ENCODE measurements at places on chromosomes 1 and 21. TPM values are rescaled to one million over a fixed set of nuclear protein-coding genes. Genes with fewer than 3 reads are reported as not detected.

The GJA4 gene
- total RNA-seq = not detected

The OR2M4 gene
- not detected for total RNA-seq

The PDPN gene
- not detected for total RNA-seq

The ASCL5 gene
- not detected for total RNA-seq

The SEC16B gene
- 4.3 TPM for total RNA-seq

The LPAR3 gene
- 0.18 TPM for total RNA-seq

The RIMKLA gene
- total RNA-seq = not detected

The CCDC17 gene
- total RNA-seq = 0.56 TPM

The KCNA2 gene
- under 0.01 TPM for total RNA-seq

The PIK3C2B gene
- total RNA-seq = 1.1 TPM

The KDF1 gene
- total RNA-seq = not detected

The ETV3L gene
- total RNA-seq = not detected

- no peak overlapping the region for H3K4me3 ChIP-seq
- H3K36me3 ChIP-seq = no peaks in the 10 kb centered on the region
- H3K27me3 ChIP-seq = no peaks in the 10 kb centered on the region
- peak; percentile 52 for DNase-seq
Measured at GRCh38 chr1:79551321-79551720, 544.8 kb upstream of the ADGRL4 start.

- no peaks in the 10 kb centered on the region for H3K27me3 ChIP-seq
- peaks cover 13% of the 10 kb centered on the region for H3K36me3 ChIP-seq
- peak overlapping the region; percentile 31 for H3K27ac ChIP-seq
Measured at GRCh38 chr21:33821503-33822322, 93.9 kb downstream of the ATP5PO start.

GRCh38 chr1:84339503-84339902, 38.0 kb downstream of the SAMD13 start:
- no peaks in the 10 kb centered on the region for H3K36me3 ChIP-seq
- H3K4me3 ChIP-seq = no peak overlapping the region
- peak; percentile 68 for DNase-seq
- no peaks in the 10 kb centered on the region for H3K27me3 ChIP-seq

DNA sequence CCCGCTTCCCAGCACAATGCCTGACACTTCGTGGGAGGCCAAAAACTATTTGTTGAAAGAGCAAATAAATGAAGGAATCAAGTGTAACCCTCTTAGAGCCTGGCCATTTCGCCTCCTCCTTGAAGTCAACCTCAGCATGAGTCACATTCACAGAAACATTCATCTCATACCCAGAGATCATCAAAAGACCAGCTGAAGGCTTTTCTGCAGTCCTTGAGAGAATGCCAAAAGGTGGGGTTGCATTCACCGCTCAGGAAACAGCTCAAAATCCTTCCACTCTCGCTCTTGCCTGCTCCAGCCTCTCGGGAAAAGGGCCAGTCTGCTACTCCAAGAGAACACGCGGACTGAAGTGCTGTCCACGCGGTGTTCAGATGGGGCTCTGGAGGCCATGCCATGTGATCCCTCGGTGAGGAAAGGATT, 90.0 kb downstream of the VWA5B1 start:
- no peaks in the 10 kb centered on the region for H3K36me3 ChIP-seq
- H3K27me3 ChIP-seq = peaks cover 33% of the 10 kb centered on the region
- peak; percentile 90 for DNase-seq
- H3K27ac ChIP-seq = peak overlapping the region; percentile 1

GRCh38 chr1:1068517-1069055, 5.5 kb downstream of the RNF223 start:
- 0 out of 2 replicates have a peak overlapping the region, but pooled peaks have one; percentile 19 for H3K4me3 ChIP-seq
- DNase-seq = no peak
- no peaks in the 10 kb centered on the region for H3K27me3 ChIP-seq
- H3K4me1 ChIP-seq = peaks cover 10% of the 10 kb centered on the region

DNA sequence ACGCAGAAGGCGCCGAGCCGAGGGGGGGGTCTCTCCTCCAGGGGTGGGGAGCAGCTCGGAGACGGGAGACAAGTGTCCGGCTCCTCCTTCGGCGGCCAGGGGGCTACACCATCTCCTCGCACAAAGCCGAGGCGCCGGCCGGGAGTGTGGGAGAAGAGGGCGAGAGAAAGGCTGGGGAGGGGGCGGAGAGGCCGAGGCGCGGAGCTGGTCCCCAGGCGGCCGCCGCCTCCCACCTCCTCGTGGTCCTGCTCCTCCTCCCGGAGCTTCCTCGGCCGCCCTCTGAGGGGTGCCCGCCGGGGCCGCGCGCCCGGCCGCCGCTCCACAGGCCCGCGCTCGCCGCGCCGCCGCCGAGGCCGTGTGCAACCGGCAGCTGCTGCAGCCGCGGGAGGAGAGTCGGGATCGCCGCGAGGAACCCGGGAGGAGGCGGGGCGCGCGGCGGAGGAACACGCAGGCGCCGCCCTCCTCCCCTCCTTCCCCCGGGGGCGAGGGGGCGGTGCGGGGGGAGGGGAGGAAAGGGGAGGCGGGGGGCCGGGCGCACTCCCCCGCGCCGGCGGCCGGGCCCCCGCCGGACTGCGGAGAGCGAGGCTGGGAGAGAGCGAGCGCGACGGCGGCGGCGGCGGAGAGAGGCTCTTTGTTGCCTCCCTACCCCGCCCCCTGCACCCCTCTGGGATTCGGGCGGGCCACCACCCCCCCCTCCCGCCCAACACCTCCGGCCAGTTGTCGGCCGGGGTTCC, at the start of gene ENAH:
TSS of gene ENAH (minus strand) at position 395 of the 734 bp plus-strand sequence. CDS start 433 bp downstream, outside the sequence.
- peak within 1 kb of the TSS; percentile 94 for H3K4me3 ChIP-seq
- peak; percentile 76 for DNase-seq
- no peaks in the 10 kb centered on the region for H3K36me3 ChIP-seq
- no peaks in the 10 kb centered on the region for H3K27me3 ChIP-seq

DNA sequence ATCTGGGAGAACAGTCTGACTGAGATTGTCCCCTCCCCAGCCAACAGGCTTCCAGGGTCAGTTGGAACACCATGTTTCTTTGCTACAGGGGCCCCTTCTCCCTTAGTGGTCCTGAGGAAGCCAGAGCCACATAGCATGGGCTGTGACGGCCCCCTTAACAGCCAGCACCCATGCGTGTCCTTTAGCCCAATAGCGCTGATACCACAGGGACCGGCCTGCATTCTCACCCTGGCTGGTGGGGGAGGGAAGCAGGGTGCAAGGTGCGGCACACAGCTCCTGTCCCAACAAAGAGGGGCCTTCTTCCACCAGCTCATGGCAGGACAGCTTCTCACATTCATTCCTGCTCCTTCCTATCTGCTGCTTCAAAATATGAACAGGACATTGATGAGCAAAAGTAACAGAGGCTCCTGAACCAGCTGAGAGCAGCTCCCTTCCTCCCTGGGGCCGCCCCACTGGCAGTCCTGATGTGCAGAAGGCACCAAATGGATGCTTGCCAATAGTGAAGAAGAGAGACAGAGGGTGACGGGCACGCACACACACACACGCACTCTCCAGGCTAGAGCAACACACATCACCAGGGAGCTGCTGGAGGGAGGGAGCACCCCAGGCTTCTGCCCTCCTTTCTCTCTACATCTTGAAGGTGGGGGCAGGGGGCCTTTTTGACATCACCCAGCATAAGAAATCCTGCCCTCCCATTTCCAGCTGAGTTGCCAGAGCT, 99.4 kb downstream of the CRYAA start:
- H3K4me3 ChIP-seq = no peak overlapping the region
- peaks cover 40% of the 10 kb centered on the region for H3K27me3 ChIP-seq
- no peak for DNase-seq
- H3K36me3 ChIP-seq = no peaks in the 10 kb centered on the region
- no peak overlapping the region for H3K27ac ChIP-seq

DNA sequence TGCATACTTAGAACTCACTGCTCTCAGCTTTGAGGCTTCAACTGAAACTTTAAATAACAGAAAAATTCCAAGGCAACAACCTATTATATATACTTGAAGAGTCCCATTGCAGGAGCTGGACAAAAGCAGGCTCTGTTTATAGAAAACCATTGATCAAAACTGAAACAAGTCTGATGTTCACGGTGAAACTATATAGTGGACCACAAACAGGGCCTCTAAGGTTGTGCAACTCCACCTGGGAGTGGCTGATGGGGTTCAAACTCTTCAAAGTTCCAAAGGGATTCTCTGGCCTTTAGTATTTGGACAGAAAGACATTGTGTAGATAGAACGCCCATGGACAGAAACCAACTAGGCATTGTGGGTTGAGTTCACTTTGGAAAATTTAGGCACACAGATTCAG, 140.3 kb downstream of the ZC3H11B start:
- H3K4me3 ChIP-seq = no peak overlapping the region
- H3K36me3 ChIP-seq = no peaks in the 10 kb centered on the region
- H3K27me3 ChIP-seq = no peaks in the 10 kb centered on the region
- no peak overlapping the region for H3K27ac ChIP-seq
- no peaks in the 10 kb centered on the region for H3K4me1 ChIP-seq

DNA sequence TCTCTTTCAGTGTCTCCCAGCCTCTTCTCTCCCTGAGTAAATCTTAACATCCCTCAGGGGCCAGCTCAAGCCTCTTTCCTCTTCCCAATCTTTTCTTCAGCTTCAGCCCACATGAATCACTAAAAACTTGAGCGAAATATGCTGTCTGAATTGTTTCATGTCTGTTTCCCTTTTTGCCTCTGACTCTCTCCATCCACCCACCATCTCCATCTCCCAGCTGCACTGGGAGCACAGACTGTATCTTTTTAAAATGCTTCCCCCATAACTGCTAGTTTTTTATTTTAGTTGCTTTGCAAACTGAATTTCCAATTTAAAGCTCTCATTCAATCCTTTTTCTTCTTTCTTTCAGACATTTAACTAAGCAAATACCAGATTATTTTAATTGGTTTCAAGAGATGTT, 3.0 kb upstream of the AHCTF1 start:
- no peaks in the 10 kb centered on the region for H3K36me3 ChIP-seq
- H3K27me3 ChIP-seq = no peaks in the 10 kb centered on the region
- no peak overlapping the region for H3K27ac ChIP-seq
- DNase-seq = no peak
- no peaks in the 10 kb centered on the region for H3K4me1 ChIP-seq
- H3K4me3 ChIP-seq = no peak overlapping the region

DNA sequence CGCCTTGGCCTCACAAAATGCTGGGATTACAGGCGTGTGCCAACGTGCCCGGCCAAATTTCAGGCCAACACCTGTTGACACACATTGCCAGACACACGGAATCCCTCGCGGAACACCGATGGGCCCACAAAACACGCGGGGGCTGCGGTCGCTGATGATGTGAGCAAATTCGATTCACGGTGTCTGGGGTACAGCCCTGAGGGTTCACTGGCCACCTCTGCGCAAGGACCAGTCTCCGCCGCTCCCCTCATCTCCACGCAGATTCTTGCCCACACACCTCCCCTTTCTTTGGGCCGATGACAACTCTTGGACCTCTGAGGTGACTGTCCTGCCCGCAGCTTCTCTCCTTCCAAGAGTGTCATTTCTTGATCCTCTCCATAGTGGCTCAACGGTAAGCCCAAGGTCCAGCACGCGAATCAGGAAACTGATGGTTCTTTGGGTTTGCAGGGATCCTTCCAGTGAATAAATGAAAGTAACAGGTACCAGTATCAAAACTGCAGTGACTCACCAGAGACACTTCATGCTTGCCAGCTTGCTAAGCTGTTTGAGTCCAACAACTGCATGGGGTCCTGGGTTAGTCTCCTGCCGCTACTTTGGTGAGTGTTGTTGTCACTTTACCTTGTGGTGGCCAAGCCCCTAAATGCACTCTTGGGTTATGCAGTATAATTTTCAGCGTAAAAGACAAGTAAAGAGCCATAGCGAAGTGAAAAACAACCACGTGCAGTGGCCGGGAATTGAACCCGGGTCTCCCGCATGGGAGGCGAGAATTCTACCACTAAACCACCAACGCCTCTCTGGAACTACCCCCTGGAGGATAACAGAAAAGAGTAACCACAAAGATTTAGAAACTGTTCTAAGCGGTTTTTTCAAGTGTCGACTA, 11.0 kb upstream of the RNU1-3 start:
- no peaks in the 10 kb centered on the region for H3K4me1 ChIP-seq
- H3K27me3 ChIP-seq = peaks cover 8% of the 10 kb centered on the region
- H3K4me3 ChIP-seq = no peak overlapping the region
- no peaks in the 10 kb centered on the region for H3K36me3 ChIP-seq

DNA sequence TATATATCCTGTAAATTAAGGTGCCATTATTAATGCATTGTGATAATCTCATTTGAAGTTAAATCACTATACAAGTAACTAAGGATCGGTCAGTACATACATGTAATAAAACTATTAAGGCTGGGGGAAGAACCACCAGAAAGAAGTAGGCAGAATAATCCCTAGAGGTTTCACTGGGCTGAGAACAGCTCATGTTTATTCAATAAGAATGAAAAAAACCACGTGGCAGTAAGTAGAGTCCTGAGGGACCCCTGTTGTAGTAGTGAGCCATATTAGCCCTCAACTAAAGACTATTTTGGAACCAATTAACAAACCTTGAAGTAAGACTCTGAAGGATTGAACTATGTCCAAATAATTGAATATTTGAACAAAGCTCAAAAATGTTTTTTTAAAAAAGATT, 46.9 kb upstream of the ADAM30 start:
- H3K36me3 ChIP-seq = peaks cover 17% of the 10 kb centered on the region
- peaks cover 5% of the 10 kb centered on the region for H3K4me1 ChIP-seq
- no peaks in the 10 kb centered on the region for H3K27me3 ChIP-seq
- H3K4me3 ChIP-seq = no peak overlapping the region
- DNase-seq = no peak
- no peak overlapping the region for H3K27ac ChIP-seq

- H3K27me3 ChIP-seq = no peaks in the 10 kb centered on the region
- no peak for DNase-seq
- H3K27ac ChIP-seq = no peak overlapping the region
Measured at GRCh38 chr1:150173141-150173585, 23.4 kb downstream of the PLEKHO1 start.

DNA sequence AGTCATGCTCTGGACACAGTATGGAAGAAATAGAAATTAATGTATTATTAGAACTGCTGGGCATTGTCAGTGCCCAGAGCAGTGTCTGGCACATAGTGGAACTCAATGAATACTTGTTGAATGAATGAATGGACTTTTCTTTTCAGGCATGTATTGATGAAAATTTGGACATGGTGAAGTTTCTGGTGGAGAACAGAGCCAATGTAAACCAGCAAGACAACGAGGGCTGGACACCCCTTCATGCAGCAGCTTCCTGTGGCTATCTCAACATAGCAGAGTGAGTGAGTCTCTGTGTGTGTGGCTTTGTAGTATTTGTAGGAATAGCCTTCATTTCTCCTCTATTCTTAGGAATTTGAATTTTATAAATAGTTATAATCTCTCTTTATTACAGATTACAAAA, 68.1 kb downstream of the PPP1R12B start:
- H3K27ac ChIP-seq = no peak overlapping the region
- peaks cover 6% of the 10 kb centered on the region for H3K4me1 ChIP-seq
- no peak overlapping the region for H3K4me3 ChIP-seq
- no peaks in the 10 kb centered on the region for H3K27me3 ChIP-seq

DNA sequence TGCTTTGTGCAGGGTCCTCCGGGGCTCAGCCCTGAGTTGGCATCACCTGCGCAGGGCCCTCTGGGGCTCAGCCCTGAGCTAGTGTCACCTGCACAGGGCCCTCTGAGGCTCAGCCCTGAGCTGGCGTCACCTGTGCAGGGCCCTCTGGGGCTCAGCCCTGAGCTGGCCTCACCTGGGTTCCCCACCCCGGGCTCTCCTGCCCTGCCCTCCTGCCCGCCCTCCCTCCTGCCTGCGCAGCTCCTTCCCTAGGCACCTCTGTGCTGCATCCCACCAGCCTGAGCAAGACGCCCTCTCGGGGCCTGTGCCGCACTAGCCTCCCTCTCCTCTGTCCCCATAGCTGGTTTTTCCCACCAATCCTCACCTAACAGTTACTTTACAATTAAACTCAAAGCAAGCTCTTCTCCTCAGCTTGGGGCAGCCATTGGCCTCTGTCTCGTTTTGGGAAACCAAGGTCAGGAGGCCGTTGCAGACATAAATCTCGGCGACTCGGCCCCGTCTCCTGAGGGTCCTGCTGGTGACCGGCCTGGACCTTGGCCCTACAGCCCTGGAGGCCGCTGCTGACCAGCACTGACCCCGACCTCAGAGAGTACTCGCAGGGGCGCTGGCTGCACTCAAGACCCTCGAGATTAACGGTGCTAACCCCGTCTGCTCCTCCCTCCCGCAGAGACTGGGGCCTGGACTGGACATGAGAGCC, 22.7 kb downstream of the COL6A1 start:
- no peaks in the 10 kb centered on the region for H3K4me1 ChIP-seq
- H3K4me3 ChIP-seq = no peak overlapping the region

All from IMR-90 (cell line).